ENCODE measurements at places on chromosomes 2 and 18. TPM values are rescaled to one million over a fixed set of nuclear protein-coding genes. Genes with fewer than 3 reads are reported as not detected.

VWA3B gene
- total RNA-seq = not detected

DNA sequence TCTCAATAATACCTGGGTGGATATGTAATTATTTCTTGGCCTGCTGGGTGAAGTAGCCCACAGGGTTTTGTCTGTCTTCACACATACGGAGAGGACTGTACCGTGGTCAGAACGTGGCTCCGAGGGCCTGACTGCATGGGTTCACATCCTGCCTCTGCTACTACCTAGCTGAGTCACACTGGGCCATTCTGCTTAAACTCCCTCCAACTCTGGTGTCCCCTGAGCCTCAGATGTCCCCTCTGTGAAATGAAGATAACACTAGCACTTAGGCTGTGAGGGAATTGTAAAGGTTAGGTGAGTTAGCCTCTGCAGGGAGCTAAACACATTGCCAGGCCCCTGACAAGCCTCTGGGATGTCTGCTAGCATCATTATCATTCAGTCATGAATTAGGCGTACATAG, 120.1 kb upstream of the NABP1 start:
- no peak for DNase-seq

POTEI gene
- not detected for total RNA-seq

LYPD1 gene
- not detected for total RNA-seq

- DNase-seq = no peak
Observed at GRCh38 chr2:191626497-191627151, 51.3 kb upstream of the NABP1 start.

GRCh38 chr2:12478151-12479064, 238.3 kb upstream of the TRIB2 start:
- no peak for DNase-seq

SAG gene
- not detected for total RNA-seq

GRCh38 chr2:110919738-110920137, 187.4 kb downstream of the ACOXL start:
- no peak for DNase-seq

DNA sequence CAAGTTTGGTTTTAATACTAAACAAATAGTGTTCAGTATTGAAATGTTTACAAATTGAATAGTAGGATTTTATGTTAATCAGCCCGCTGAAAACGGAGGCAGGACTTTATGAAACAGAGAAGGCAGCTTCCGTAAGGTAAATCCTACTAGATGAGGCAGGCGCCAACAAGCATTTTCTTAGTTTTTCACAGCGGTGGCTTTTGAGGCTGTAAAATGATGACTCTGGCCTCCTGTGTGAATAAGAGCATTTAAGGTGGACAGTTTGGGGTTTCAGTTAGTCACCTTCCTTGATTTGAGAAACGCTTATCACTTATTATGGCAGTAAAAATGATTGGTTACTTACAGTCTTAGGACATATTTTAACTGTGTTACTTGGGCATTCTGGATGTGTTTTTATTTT, 212.9 kb downstream of the PTGR3 start:
- no peak for DNase-seq

EGR4 gene
- total RNA-seq = not detected

- DNase-seq = no peak
Observed at GRCh38 chr2:198479065-198479464, 674.7 kb downstream of the PLCL1 start.

GRCh38 chr18:34280653-34281052, 55.9 kb upstream of the NOL4 start:
- no peak for DNase-seq

FAM124B gene
- 0.34 TPM for total RNA-seq

DNA sequence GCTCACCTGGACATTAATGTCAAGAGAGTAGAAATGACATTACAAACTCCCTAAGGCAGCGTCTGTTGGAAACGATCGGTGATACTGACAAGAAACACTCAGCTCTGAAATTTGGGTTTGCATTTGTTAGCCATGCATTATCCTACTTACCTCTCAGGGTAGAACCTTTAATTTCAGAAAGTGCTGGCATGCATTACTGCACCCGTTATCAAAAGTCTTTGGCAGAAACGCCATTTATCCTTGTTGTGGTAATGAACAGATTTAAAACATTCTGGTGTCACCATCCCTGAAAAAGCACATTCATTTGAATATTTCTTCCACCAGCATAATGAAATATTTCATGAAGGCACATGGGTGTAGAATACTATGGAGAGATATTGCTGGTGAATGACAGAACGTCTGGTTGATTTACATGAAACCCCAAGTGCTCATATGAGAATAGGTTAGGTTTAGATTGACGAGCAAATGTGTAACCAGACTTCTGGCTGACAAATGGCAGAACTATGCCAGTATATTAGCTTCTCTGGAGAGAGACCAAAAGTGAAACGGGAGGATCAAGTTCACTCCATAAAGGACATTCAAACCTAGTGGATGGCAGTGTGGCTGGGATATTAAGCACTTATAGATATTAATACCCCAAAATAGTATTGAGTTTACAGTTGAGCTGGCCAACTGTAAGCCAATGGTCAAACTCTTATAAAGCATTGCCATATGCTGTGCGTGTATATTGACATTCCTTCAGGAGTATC, 53.5 kb upstream of the ITGB6 start:
- no peak for DNase-seq

DNA sequence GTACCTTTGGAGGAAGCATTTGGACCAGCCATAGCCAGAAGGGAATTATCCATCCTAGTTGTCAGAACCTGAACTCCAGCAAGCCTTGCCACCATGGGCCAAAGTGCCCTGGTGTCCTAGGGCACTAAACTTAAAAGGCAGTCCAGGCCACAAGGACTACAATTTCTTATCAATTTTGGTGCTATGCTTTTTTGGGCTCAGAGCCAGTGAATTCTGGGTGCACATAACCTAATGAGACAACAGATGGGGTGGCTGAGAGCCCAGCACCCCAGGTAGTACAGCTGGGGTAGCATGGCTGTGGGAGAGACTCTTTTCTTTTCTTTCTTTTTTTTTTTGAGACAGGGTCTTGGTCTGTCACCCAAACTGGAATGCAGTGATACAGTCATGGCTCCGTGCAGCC, 14.4 kb upstream of the RANBP2 start:
- DNase-seq = no peak

GRCh38 chr18:55543130-55543704, 44.8 kb downstream of the TCF4 start:
- no peak for DNase-seq

Measured in activated naive CD8-positive, alpha-beta T cell treated with anti-CD3 and anti-CD28 coated beads, Interleukin-2, amount 10 ng/mL, durations not matched to agents 7 days and 5 days (primary cell).